ENCODE measurements at places on chromosomes 3 and 15. TPM values are rescaled to one million over a fixed set of nuclear protein-coding genes. Genes with fewer than 3 reads are reported as not detected.

GPR62 gene
- total RNA-seq: not detected

TMEM40 gene
- not detected for total RNA-seq

C3orf22 gene
- not detected for total RNA-seq

- H3K27me3 ChIP-seq: no peaks in the 10 kb centered on the region
- no peak overlapping the region for H3K27ac ChIP-seq
- H3K4me3 ChIP-seq: no peak overlapping the region
- no peak for DNase-seq
- H3K4me1 ChIP-seq: no peaks in the 10 kb centered on the region
- H3K36me3 ChIP-seq: no peaks in the 10 kb centered on the region
Observed at GRCh38 chr3:159208050-159208449, 406.2 kb downstream of the MFSD1 start.

- no peaks in the 10 kb centered on the region for H3K36me3 ChIP-seq
- peaks cover 17% of the 10 kb centered on the region for H3K4me1 ChIP-seq
- peaks cover 2% of the 10 kb centered on the region for H3K27me3 ChIP-seq
- DNase-seq: no peak
- H3K4me3 ChIP-seq: peak overlapping the region; percentile 50
Observed at GRCh38 chr3:141388823-141389621, 20.7 kb downstream of the ZBTB38 start.

DNA sequence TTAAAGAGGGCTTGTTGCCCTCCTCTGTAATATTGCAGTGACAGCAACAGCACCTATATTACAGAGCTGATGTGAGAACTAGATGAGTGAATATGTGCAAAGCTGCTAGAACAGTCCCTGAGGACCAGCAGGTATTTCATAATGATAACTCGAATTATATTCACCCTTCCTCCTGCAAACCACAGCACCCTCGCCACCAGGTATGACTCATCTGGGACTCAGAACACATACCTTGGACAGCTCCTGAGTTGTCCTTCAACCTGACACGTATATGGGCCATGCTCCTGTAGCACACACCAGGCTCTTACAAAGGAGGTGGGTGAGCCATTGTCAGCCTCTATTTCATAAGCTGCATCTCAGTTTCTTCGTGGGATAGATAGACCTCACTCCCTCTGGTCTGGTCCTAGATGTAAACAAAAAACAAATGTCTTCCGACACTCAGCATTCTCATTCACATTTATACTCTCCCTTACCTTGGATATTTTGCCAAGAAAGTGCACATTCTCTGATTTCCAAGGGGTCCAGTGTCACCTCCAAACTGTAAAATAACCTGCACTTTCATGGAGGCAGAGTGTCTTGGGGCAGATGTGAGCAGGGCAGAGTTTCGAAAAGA lies 124.5 kb downstream of the TLE3 start:
- no peak overlapping the region for H3K27ac ChIP-seq
- DNase-seq: peak; percentile 67
- H3K4me3 ChIP-seq: no peak overlapping the region
- peaks cover 33% of the 10 kb centered on the region for H3K27me3 ChIP-seq

- H3K36me3 ChIP-seq: peaks cover 8% of the 10 kb centered on the region
- H3K27ac ChIP-seq: no peak overlapping the region
- no peaks in the 10 kb centered on the region for H3K27me3 ChIP-seq
- no peak for DNase-seq
- no peaks in the 10 kb centered on the region for H3K4me1 ChIP-seq
- H3K4me3 ChIP-seq: no peak overlapping the region
Observed at GRCh38 chr3:13614607-13615006, 65.7 kb downstream of the FBLN2 start.

DNA sequence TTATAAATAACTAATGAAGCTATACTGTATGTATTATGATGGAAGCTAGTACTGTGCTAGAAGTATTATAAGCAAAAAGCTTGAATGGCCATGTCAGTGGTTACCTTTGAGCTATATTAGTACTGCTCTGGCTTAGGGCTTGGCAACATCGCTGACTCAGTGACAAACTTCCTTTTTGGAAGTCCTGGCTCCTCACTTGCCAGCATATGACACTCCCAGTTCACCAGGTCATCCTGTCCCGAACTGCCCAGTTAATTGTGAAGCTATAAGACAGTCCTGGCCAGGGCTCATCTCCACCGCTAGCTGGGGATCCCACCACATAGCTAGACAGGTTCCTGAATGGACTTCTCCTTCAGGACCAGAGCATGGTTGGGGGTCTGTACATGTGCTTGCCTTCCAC lies 31.9 kb downstream of the RAB8B start:
- peaks cover 69% of the 10 kb centered on the region for H3K4me1 ChIP-seq
- H3K4me3 ChIP-seq: no peak overlapping the region
- no peak for DNase-seq

DNA sequence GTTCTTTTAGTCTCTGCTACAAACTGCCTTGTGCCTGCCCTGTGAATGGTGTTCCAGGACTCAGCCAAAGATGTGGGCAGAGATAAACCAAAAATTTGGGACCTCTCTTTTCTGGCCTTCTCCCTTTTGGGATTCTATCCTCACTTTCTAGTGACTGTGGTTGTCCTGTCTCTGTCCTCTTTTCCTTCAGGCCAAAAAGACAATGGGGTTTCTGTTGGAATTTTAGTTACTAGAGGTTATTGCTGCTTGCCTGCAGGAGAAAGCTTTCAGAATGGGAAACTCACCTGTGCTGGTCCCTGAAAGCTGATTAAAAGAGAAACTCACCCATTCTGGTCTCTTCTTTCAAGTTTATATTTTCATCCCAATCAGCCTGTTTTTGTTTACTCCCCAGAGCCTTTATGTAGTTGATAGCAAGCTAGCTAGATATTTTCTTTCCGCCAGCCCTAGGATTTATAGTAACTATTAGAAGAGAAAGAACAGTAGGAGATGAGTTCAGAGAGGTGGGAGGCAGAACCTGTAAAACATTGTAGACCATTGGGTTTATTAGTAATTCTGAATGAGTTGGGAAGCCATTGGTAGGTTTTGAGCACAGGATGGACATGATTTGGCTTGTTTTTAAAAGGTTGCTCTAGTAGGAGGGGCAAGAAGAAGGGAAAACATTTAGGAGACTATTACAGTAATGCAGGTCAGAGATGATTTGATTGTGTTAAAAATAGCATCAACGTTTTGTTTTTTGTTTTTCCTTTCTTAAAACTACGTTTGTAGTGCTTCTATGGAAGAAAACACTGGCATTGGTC lies 138.9 kb downstream of the TCF12 start:
- no peaks in the 10 kb centered on the region for H3K36me3 ChIP-seq
- H3K4me3 ChIP-seq: no peak overlapping the region
- H3K27me3 ChIP-seq: no peaks in the 10 kb centered on the region
- H3K4me1 ChIP-seq: peaks cover 48% of the 10 kb centered on the region
- H3K27ac ChIP-seq: no peak overlapping the region
